Activated CD4-positive, alpha-beta T cell treated with anti-CD3 and anti-CD28 coated beads, Interleukin-10, Interleukin-2, amounts not matched to agents 100 ng/mL and 50 ng/mL, durations not matched to agents 16 hours and 8 hours (primary cell): ENCODE measurements at places on chromosomes 7 and 10.

- DNase-seq = no peak
Observed at GRCh38 chr10:88070080-88070880, 206.9 kb downstream of the PTEN start.

- DNase-seq = no peak
Observed at GRCh38 chr7:3157566-3158287, 114.1 kb upstream of the CARD11 start.

DNA sequence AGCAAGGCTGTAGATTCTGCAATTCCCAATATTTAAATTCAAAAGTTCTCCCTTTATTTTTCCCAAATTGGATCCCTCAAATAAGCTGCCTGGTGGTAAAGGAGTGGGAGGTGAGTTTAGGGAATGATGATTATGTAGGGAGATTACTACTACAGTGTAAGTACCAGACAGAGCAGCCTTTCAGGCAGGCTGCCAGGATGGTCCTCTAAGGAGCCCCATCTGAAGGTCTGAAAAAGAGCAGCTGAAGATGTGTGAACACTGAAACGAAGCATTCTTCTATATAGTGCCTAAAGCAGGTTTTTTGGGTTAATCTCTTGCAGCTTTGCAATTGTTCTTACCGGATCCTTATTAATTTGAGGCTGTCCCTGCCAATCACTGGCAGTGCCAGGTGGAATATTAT lies 84.7 kb downstream of the CREB5 start:
- no peak for DNase-seq

DNA sequence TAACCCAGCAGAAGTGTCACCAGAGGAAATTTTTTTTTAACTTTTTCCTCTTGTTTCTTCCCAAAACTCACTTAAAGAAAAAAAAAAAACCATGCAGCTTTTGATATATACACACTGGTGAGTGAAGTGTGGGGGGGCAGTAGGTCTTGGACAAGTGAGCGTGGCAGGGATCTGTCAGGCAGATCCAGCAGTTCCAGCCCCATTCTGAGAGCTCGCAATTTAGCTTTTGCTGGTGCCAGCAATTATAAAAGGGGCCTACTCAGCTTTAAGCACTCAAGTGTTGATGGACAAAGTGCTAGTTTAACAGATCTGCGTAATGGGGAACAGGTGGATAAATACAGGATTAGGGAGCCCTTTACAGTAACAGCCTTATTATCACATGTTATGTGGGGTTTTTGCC lies 619.2 kb upstream of the GALNT17 start:
- DNase-seq = no peak

- no peak for DNase-seq
Observed at GRCh38 chr10:26380815-26381214, 57.3 kb upstream of the APBB1IP start.

DNA sequence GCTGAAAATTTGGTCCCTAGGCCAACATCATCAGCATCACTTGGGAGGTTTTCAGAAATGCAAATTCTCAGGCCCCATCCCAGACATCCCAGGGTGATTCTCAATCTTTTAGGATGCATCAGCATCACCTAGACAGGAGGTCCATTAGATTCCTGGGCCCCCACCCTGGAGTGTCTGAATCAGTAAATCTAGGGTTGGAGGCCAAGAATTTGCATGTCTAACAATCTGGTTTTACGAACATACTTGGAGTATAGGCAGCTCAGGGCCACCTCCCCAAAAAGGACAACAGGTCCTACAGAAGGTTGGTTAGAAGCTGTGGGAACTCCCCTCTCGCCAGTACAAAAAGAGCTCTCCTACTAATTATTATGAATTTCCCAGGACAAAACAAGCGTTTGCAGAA lies 15.5 kb downstream of the ZC3HAV1 start:
- no peak for DNase-seq

DNA sequence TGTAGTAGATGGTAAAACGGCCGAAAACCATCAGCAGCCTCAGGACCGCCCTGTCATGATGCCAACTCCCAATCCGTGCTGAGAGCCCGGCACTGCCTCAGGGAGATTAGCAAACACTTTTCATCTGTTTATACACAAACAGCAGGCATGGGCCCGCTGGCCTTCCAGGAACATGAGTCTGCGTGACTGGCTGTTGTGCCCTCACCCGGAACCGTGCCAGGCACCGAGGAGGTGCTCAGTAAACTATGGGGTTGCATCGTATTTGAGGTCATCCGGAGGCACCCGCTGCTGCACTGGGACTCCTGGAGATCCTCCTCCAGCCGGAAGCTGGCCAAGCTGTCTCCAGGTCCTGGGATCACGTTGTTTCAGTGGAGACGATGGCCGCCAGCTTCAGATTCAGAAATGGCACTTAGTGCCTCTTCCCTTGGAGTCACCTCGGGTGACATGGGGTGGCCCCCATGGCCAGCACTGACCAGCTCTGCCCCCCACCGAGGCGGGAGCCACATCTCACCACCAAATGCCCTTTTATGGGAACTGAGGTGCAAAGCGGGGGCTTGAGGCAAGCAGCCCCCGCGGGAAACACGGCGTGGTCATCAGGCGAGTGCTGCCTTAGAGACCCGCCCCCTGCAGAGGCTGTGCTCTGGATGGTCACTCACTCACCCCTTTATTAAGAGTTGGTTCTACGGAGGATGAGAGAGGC lies 585.9 kb downstream of the PTPRN2 start:
- DNase-seq = no peak

GRCh38 chr7:146636581-146636980 lies 520.0 kb downstream of the CNTNAP2 start:
- DNase-seq = no peak

DNA sequence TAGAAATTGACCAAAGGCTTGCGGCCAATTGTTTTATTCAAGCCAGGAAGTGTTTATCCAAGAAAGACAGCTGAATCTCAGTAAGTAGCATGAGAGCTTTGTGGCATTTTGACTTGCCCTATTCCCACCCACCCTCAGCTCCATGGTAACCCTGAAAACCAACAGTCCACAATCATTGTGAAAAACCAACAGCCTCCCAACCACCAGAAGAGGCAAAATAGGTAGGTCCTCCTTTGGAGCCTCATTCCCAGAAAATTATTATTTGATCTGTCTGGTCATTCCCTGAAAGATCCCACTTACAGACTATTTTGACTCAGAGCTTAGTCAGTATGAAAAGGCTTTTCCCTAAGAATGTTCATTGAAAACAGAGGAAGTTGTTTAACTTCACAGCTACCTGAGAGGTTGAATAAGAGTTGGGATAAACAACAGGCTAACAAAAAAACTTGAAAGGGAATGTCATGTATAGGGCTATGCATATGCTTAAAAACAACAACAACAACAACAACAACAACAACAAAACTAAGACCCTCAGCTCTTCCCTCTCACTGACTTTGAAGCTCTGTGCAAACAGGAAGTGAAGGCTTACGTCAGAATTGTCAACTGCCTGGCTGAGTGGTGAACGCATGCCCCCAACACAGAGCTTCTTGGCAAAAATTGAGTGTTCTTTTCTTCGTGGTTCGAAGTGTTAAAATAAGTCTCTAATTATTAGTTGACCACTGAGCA lies 11.2 kb downstream of the KPNA7 start:
- DNase-seq = no peak

GRCh38 chr7:44291066-44291732 lies 34.2 kb downstream of the CAMK2B start:
- DNase-seq = no peak

- no peak for DNase-seq
Observed at GRCh38 chr7:3844540-3845151, 543.6 kb downstream of the SDK1 start.

DNA sequence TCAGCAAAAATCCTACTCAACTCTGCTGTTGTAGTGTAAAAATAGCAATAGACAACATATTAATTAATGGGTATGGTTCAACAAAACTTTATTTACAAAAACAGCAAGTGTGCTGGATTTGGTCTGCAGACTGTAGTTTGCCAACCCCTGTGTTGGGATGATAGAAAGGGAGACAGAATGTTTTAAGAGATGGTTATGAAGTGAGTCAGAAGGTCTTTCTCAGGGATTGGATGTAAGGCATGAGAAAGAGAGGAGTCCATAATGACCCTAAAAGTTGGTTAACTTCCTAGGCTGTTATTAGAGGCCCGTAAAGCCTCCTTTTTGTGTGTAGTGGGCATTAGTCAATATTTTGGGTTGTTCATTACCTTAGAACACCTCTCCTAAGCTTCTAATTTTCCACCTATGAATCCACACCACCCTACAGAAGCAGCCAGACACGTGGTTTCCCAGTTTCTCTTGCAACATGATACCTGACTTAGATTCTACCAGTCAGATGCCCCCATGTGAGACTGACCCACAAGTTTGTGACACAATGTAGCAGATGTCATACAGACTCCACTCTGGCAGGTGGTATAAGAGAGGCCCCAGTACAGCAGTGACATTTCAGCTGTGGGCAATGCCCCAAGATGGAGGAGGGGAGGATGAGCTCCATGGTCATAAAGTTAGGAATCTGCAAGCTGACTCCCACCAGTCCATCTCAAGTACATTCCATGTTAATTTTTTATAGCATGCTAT lies 1015.6 kb downstream of the KCNMA1 start:
- DNase-seq = no peak

GRCh38 chr10:14478604-14479003 lies 147.9 kb upstream of the FRMD4A start:
- peak; percentile 23 for DNase-seq

DNA sequence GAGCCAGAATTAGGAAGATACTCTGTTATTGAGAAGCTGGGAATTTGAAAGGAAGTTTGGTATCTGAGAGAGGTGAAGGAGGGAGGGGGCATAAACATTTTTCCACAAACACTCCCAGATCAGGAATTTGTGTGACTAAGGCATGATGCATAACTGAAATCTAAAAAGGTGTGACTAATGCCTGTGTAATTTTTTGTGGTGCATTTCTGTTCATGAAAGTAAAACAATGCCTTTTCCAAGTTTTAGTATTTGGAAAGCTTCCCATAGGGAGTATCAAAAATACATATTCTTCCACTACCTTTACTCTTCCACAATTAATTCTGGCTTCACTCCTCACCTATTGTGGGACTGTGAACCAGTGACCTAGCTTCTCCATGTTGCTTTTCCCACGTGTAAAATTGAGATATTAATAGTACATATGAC lies 56.4 kb upstream of the CAV2 start:
- no peak for DNase-seq

DNA sequence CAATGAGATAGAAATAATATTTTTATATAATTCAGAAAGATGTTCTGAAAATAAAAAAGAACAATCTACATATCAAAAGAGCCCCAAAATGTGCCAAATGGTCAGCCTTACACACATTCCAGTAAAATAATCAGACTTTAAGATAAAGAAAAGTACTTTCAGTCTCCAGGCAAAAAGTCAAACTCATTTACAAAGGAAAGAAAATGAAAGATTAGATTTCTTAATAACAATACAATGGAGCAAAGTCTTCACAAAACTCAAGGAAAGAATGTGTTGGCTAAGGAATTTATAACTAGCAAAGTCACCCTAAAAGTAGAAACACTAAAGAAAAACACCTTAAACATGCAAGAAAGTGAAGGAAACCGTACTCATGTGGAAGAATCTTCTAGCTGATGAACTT lies 16.6 kb downstream of the RTKN2 start:
- no peak for DNase-seq

DNA sequence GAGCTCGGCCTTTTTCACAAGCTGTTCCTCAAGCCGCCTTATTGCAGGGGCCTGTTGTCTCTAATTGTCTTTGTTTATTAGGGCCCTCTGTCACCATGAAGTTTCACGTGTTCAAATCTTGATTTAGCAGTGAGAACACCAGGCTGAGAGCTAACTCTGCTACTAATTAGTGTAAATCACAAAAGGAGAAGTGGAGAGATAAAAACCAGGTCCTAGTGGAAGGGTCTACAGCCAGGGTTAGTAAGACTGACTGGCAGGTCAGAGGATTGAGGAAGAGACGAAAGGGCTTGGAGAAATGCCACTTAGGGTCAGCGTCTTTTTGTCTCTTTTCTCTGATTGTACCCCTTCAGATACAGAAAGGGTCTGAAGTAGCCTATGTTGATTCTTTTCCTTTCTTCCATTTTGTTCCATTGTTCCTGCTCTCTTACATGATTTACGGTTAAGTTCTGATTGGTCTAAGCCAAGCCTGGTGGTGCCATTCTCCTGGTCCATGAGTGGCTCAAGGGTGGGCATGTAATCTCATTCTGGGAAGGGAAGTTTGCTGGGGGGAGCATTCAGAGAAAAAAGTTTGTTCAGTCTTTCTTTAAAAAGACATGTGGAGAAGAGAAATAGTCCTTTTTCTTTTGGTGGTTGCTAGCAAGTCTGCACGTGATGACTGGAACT lies 21.3 kb downstream of the SSMEM1 start:
- DNase-seq = no peak

DNA sequence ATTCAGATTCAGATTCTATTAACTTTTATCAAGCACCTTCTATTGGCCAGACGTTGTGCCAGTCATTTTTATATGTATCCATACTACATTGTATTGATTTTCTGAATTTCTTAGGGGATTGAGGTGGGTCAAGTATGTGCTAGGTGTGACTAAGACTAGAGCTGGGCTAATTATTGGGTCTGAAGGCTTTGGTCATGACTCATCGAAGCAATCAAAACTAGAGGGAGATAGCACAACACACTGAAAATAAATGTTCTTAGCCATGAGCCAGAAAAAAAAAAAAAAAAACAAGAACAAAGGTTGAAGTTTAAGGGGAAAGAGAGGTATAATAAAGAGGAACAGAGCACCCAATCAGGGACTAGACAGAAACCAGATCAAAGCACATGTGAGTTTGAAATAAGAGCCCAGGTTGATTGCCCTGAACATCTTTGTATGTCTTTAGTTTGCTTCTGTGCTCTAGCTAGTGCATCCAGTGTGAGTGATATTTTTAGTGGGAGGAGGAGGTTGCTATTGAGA lies 171.6 kb upstream of the FOXP2 start:
- DNase-seq = no peak

DNA sequence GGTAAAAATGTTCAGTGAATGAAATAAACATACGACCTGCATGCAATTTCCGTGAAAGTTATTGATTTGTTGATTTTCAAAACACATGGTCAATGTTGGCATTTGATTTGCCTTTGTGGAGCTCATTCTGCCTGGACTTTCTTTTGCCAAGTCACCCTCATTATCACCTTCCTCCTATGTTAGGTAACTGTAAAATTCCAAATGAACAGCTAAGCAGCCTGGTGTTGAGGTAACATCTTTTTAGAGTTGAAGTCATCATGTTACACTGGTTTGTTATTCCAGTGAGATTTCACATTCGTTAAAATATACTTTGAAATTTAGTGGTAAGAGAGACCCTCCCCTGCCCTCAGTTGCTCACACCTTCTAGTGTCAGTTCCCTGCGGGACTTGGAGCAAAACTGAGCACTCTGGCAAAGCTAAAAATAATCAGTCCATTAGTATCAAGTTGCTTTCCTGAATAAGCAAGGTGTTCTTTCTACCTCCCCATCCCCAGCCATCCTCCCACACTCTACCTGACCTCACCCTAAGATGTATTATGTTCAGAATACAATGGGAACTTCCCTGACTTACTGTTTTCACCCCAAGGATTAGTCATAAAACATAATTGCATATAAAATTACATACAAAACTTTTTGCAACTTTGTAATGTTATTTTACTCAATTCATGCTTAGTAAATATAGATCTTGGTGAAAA lies 283.3 kb upstream of the SEMA3A start:
- no peak for DNase-seq
